ENCODE measurements at places on chromosomes 5 and 9.

- no peak for DNase-seq
Observed at GRCh38 chr5:139389701-139390638, at the start of gene MZB1. TSS of gene MZB1 (minus strand) at chr5:139389913. CDS start at chr5:139389856, 57 bp downstream.

GRCh38 chr9:128113526-128114325 is 13.8 kb downstream of the PTGES2 start:
- no peak for DNase-seq

DNA sequence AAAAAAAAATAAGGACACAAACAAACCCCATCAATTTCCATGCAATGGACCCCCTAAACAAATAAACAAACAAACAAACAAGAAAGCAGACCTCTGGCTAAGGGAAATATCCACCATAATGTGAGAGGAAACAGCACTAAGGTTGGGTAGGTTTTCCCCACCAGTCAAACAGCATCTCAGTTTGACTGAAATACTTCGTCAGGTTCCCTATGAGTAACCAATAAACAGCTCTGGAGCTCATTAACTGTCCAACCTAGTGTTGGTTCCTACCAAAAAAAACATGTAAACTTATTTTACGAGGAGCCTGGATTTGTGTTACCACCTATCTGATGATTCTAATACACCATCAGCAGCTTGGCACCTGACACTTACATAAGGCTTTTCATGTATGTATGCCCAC is 198.5 kb upstream of the TARS1 start:
- no peak for DNase-seq

DNA sequence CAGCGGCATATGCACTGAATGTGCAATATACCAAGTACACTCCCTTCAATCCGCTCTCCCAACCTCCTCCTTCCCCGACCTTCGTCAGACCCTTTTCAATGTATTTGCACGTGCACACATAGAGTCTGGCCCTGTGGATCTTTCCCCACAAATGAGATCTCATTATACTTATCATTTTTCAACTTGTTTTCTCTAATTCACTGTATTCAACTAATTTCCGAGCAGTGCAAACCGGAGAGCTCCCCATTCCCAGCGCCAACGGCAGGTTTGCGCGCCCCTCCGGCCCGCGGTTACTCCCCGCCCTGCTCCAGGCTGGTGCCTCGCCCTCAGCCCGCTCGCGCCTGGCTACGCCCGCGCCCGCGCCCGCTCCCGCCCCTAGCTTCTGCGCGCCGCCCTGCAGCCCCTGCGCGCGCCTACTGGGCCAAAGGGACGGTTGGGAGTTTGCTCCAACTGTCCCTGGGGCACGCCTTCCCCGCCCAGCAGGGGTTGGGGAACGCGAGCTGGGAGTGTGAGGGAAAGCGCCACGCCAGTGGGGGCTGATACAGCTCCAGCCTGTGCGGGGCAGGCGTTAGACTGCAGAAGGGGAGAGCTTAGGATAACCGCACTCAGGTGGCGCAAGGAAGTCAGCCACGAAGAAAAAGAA is 3.3 kb upstream of the CDC20B start:
- DNase-seq, result peak; percentile 1

GRCh38 chr9:105038051-105038450 is 110.1 kb upstream of the ABCA1 start:
- no peak for DNase-seq

- DNase-seq, result no peak
Observed at GRCh38 chr5:88727705-88728313, 155.2 kb downstream of the MEF2C start.

- no peak for DNase-seq
Observed at GRCh38 chr9:69023650-69024049, 9.7 kb upstream of the PRKACG start.

- DNase-seq, result no peak
Observed at GRCh38 chr5:72598401-72599064, 91.3 kb upstream of the ZNF366 start.

- DNase-seq, result no peak
Observed at GRCh38 chr5:132752581-132753125, 5.4 kb downstream of the CCNI2 start.

- no peak for DNase-seq
Observed at GRCh38 chr5:142650060-142650459, 35.8 kb downstream of the FGF1 start.

- DNase-seq, result no peak
Observed at GRCh38 chr9:132008184-132008803, 71.4 kb downstream of the MED27 start.

DNA sequence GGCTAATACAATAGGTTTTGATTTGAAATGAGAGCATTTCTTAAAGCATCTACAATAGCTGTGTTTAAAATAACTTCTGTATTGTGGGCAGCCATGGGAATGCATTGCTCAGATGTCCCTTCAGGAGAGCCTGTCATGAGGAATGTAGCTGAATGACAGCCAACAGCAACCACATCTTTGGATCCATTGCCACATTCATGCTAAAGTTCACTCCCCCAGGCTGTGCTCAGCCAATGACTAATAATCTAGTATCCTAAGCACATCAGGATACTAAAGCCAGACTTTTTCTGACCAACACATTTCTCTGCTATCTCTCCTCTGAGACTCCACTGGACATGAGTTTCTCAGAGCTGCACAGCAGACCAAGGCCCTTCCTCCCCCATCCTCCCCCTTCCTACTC is 45.5 kb downstream of the HTR1A start:
- no peak for DNase-seq

GRCh38 chr9:135925496-135926133 is 18.3 kb upstream of the CAMSAP1 start:
- DNase-seq, result no peak

DNA sequence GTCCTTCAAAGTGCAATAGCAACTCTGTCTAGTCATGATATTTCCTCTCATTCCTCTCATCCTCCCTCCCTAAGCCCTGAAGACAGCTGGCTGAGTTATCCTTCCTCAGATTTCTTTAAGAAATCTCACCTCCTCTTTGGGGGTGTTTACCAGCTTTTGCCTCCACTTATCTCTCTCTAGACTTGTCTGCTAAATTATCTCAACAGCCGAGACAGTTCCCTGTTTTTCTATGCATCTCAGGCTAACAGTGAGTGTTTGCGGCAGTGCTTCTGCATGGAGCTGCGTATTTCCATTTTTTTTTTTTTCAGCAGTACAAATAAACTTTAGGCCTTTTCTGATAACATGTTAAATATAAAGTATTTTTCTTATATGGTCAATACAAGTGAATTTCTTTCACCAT is 20.9 kb downstream of the KCTD16 start:
- DNase-seq, result no peak

DNA sequence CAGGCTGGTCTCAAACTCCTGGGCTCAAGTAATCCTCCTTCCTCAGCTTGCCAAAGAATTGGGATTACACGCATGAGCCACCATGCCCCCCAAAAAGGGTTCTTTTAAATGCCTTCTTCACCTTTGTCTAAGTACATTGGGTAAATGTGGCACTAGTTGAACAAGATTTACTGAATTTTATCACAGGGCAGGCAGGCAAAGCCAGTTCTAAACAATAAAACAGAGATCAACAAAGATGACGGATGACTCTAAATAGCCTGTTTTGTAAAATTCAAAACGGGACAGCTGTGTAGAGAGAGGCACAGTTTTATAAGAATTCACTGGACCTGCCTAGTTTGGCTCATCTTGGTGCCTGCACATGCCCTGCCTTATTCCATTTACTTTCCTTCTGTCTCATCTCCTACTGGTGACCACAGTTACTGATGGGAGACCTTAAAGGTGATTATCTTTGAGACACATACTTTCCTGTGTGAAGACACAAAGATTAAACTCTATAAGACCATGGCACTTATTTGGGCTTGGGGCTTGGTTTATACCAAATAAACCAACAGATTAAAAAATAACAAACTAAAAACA is 149.6 kb upstream of the DMRT1 start:
- DNase-seq, result no peak

- no peak for DNase-seq
Observed at GRCh38 chr9:119675951-119676350, 306.7 kb upstream of the BRINP1 start.

DNA sequence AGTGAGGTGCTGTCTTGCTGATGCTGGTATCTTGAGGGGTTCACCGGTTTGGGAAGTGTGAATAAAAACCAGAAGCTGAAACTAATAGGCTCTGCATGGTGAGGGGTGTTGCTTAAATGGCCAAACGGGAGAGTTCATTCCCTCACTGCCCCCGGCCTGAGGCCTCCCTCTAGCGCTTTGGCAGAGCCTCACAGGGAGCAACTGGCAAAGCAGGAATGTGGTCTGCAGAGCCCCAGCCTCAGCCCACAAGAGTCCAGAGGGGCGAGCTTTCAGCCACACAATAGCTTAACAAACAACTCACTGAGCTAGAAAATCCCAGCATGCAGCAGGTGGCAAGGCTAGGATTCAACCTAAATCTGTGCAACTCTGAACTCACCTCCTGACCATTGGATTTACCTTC is 234.8 kb downstream of the MED10 start:
- no peak for DNase-seq

GRCh38 chr5:1778138-1779020 is 21.3 kb downstream of the MRPL36 start:
- no peak for DNase-seq

DNA sequence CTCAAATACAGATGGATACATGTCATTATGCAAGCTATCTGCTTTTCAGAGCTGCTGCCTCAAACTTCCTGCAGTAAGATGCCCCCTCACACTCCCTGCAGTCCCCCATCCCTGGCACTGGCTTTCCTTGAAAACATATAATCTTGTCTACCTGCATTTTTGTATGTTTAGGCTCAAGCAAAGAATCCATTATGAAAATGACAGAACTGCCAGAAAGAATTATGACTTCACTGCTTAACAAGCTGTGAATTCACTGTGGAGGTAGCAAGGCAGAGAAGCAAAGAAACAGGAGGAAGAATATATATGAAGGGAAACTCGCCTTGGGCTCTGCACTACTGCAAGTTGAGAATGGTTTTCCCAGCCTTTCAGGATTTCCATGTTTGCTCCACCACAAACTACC is 39.4 kb upstream of the PPP2R2B start:
- no peak for DNase-seq

- no peak for DNase-seq
Observed at GRCh38 chr9:93128011-93128714, 5.9 kb downstream of the NINJ1 start.

- DNase-seq, result peak; percentile 55
Observed at GRCh38 chr9:20621471-20622329, 599 bp downstream of the MLLT3 start.

DNA sequence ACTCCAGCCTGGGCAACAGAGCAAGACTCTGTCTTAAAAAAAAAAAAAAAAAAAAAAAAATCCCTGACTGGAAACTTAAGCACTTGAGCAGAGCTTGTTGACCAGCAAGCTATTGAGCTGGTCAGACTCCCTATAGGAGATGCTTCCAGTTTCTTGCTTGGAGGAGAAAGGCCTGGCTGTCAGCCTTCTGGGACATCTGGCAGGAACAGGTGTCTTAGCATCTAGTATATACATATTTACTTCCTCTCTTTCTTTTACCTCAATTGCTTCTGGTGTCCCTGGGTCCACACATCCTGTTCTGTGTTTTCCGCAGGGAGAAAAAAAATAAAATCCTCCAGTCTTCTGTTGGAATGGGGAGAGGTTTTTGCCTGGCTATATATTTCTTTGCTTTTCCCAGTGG is 60.1 kb downstream of the PRKACG start:
- no peak for DNase-seq

GRCh38 chr9:83509402-83509801 is 28.8 kb downstream of the FRMD3 start:
- DNase-seq, result no peak

DNA sequence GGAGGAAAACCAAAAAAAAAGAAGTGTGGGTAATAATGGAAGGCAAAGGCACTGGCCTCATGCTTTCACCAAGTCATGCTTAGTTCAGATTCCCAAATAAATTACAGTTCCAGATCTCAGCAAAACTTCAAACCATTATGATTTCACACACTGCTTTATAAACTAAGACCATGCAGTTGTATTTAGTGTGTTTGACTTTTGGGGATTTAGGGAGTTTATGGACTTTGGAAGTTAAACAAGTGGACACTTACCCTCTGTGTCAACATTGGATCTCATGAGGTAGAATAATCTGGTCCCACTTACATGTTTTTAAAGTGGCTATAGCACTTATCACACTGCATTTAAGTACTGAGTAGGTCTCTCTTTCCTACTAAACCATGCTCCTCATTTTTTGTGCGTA is 3.7 kb downstream of the DNAJC25 start:
- DNase-seq, result no peak

GRCh38 chr5:57903458-57903857 is 420.8 kb upstream of the ACTBL2 start:
- DNase-seq, result no peak

DNA sequence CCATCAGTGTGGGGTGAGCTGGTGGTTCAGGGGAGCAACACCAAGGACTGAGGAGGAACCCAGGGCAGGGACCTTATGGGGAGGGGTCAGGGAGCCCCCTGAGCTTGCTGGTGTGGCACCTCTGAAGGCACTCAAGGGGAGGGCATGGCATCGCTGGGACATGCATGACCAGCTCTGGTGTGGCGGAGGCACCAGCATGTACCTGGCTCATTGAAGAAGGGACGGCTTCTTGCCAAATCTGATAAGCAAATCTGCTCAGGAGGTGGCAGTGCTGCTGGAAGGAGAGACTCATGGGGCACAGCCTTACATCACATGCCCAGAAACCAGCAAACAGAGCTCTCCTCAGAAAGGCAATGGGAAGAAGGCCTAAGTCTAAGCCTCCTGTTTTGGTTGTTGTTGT is 421.8 kb downstream of the SEMA5A start:
- no peak for DNase-seq

DNA sequence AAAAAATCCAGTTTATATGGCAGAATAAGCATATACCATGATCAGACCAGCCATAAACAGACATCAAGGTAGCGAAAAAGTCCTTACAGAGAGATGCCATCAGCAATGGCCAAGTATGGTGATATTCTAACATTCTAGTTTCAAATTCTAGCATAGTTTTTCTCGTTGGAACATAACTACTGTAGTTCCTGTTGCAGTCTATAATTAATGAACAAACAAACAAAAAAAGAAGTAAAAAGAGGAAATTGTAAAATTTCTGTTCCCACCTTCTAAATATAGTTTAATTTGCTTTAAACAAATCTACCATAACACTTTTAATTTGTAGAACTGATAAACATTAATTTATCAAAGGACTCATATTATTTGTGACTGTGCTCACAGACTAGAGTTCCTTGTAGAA is 9.9 kb upstream of the CD180 start:
- no peak for DNase-seq

DNA sequence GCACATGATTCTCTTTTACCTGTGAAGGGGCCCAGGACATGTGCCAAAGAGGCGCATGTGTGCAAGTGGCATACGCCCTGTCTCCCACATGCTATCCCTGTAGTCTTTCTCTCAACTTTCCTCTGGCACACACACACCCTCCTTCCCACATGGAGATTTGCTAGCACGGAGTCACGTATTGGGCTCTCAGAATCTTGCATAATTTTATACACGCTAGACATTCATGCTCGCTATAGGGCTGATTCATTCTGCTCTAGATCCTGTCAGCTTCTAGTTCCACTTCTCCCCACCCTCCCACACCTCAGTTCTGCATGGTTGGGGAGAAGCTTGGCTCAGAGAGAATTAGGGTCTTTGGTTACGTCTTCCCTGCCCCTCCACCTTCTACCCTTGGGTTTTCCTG is 72.8 kb downstream of the CD180 start:
- no peak for DNase-seq
